ENCODE measurements at places on chromosomes 7 and 10.

DNA sequence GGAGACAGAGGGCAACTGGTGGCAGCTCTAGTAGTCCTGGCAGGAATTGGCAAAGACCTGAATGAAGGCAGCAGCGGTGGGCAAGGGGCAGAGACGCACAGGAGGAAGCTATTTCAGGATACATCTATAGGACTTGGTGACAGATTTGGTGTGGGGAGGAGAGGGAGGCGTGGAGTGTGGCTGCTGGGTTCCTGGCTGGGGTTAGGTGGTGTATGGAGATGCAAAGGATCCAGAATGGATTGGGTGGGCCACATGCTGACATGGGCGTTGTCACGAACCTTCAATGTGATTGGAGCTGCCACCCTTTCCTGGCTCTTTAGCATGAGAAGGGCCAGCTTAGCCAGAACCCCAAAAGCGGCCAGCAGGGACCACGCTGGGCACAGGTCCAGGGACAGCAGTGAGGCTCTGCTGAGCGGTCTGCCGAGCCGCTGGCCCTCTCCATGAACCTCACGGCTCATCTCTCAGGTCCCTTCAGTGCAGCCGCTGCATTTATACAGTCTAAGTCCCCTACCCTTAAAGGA, 10.2 kb upstream of the ADCY1 start:
- no peak for DNase-seq

DNA sequence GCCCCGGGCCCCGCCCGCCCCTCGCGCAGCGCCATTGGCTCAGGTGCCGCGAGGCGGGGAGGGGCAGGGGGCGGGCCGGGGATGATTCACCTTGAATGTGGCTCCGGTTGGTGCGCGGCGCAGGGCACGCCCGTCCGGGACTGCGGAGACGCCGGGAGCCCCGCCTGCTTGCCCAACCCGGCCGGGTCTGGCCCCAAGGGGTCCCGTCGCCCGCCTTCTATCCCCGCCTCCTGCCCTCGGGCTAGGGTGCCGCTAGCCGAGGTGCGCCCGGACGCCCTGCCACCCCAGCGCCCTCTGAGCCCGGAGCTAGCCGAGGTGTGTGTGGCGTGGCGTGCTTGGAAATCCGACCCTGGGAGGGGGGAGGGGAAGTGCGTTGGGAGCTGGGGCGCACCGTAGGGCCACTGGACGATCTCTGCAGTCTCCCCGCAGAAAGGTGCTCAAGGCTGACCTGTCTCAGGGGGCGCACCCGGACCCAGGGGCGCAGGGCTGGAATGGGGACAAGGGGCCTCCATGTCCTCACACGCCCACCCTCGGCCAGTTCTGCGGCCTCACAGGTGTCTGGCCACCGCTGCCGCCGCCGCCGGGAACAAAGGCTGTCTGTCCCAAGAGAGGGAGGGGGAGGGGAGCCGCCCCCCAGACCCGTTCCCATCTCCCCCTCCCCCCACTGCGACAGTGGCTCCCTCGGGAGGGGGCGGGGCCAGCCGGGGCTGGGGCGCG, 168.9 kb downstream of the NRF1 start:
- DNase-seq, result no peak

- DNase-seq, result no peak
These were observed 43.7 kb downstream of the ELFN1 start for GRCh38 chr7:1713502-1714484.

DNA sequence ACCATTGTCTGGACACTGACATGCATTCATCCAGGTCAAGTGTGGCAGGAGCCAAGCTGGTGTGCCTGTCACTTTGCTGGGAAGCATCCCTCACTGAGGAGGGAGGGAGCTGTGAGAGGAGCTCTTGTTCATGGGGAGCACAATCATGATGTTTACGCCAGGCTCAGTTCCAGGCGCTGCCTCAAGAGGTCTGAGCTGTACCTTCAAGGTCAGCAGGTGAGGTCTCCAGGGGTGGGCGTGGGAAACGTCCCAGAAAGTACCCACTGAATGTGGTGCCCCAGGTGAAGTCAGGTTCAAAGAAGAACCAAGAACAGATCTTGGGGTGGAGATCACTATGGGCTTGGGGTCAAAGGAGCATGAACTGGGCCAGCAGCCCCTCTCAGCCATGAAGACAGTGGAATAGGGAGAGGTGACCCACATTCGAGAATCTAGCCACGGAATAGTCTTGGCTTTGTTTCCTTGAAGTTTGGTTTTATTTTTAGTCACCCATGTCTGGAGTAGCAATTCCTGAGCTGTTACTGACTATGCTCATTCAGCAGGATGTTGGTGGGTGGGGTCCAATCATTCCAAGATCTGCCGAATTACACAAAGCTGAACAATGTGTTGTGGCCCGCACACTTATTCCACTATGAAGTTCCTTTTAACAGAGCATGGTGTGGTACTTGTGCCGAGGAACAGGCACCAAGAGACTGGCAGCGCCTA, 29.3 kb downstream of the NPS start:
- no peak for DNase-seq

GRCh38 chr10:92291616-92291865, 574 bp downstream of the MARCHF5 start:
- DNase-seq, result no peak

GRCh38 chr10:13673156-13673555, 86.4 kb downstream of the PRPF18 start:
- DNase-seq, result no peak

GRCh38 chr10:103881416-103882284, 26.3 kb upstream of the SH3PXD2A start:
- no peak for DNase-seq

GRCh38 chr10:93296151-93296550, 186.0 kb downstream of the MYOF start:
- DNase-seq, result no peak

DNA sequence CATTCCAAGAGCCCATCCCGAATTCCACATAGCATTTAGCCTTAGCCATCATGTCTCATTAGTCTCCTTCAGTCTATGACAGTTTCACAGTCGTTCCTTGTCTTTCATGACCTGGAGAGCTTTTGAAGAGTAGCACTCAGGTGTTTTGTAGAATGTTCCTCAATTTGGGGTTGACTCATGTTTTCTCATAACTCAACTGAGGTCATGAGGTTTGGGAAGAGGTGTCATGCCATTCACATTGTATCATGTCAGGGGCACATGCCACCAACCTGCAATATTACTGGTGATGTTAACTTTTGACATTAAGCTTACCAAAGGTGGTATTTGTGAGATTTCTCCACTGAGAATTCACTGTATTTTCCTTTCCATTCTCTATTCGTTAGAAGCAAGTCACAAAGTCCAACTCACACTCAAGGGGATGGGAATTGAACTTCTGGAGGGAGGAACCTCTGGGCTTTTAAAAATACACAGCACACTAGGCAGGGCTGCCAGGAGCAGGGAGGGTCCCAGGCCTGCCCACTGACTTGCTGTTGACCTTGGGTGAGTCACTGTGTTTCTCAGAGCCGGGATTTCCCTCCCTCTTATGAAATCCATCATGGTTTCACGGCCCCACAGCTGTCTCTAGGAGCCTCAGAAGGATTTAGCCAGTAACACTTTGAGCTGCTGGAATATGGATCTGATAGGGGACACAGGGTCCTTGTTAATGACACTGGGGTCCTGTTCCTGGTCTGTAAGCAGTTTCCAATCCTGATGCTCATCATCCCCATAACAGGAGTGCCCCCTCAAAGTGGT, 74.4 kb upstream of the TCF7L2 start:
- DNase-seq, result peak; percentile 8

DNA sequence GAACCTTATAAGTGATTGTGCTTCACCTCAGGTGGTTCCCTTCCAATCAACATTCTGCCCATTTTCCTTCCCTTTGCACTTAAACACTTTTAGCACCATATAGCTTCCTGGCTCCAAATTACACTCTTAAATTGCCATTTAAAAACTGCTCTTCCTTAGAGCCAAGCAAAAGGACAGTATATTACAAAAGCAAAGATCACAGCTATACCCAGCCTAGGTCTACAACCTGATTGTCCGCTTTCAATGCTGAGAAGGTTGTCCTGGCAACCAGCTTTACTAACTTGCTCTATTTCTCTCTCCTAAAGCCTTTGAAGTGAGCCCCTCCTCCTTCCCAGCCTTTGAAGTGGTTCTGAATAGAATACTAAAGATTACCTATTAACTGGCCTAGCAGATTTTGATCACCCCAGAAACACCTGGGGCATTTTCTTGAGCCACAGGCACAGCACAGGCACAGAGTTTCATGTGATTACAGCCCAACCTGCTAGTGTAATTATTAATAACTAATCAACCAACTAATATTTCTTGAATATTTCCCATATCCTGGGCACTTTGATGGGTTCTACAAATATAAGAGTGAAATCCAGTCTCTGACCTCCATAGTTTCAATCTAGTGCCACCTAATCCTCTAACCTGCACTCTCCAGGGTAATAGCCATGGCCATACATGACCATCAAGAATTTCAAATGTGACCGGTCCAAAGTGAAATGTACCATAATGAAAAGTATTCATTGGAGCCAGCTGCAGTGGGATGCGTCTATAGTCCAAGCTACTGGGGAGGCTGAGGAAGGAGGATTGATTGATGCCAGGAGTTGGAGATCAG, 63.6 kb upstream of the TRIM24 start:
- DNase-seq, result no peak

DNA sequence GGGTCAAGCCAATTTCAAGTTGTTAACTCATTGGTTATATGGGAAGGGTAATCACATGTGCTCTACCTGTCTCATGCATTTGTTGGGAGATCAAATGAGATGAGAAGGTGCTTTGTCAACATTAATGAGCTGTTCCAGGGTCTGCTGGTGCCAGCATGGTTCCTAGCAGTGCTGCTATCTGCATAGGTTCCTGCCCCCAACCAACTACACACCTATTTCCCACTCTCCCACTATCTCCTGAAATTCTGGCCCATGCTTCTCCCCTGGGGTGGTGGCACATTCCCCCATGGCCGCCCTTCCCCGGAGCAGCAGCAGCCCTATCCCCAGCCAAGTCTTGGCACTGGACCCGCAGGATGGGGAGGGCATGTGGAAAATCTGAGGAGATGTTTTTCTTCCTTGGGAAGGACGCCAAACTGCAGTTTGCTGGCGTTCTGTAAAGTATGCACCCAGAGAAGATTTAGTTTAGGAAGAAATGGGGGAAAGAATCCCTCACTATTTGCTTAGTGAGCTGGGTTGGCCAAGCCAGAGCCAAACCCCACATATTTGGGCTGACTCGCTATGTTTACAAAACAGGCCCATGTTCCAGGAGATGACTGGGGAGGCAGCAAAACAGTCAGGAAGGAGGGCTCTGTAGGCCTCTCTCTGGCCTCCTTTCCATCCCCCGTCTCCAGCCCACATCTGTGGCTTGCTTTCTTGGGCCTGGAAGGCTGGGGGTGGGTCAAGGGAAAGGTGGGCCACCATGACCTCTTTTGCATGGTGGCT, 42.5 kb downstream of the PPP1R3C start:
- DNase-seq, result peak; percentile 88

- DNase-seq, result no peak
These were observed 304.7 kb downstream of the CDK14 start for GRCh38 chr7:90900628-90901356.

DNA sequence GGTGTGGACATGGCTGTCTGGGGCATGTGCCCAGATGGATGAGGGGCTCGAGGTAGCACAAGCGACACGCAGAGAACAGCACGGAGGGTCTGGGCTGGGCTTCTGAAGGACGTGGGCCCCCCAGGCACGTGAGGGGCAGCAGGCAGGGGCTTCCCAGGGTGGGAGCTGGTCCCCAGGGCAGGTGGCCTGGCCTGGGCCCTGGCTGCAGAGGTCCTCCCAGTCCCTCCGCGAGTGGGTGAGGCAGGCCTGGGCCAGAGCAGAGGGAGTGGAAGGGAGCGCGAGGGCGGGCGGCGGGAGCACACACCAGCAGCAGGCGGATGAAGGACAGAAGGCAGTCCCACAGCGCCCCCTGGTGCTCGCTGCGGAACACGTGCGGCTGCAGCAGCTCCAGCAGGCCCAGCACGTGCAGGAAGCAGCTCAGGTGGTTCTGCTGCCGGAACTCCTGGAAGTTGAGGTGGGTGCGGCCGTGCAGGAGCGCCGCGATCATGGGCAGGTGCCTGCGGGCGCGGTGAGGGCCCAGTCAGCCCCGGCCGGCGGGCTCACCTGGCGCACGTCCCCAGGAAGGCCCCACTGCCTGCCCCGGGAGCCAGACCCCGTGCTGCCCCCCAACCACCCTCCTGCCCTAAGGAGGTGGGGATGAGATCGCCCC, 14.7 kb upstream of the MICALL2 start:
- peak; percentile 54 for DNase-seq

DNA sequence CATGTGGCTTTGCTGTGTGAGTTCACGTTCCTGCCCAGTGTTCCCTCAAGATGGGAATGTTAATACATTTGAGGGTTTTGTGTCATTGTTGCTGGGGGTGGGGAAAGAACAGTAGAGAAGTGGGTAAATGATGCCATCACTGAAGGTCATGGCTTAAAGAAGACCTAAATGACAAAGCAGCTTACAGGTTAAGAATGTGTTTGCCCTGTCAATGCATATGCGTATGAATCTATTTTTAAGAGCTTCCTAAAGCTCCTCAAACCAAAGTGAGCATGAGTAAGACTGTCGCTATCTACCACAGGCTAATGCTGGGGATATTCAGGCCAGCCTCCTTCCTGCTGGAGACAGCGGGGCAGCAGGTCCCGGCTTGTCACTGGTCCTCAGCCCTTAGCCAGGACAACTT, 162.9 kb downstream of the CREB5 start:
- no peak for DNase-seq

GRCh38 chr10:24929904-24930303, 22.5 kb downstream of the PRTFDC1 start:
- no peak for DNase-seq

GRCh38 chr7:98930921-98931320, 52.6 kb downstream of the TRRAP start:
- DNase-seq, result no peak

DNA sequence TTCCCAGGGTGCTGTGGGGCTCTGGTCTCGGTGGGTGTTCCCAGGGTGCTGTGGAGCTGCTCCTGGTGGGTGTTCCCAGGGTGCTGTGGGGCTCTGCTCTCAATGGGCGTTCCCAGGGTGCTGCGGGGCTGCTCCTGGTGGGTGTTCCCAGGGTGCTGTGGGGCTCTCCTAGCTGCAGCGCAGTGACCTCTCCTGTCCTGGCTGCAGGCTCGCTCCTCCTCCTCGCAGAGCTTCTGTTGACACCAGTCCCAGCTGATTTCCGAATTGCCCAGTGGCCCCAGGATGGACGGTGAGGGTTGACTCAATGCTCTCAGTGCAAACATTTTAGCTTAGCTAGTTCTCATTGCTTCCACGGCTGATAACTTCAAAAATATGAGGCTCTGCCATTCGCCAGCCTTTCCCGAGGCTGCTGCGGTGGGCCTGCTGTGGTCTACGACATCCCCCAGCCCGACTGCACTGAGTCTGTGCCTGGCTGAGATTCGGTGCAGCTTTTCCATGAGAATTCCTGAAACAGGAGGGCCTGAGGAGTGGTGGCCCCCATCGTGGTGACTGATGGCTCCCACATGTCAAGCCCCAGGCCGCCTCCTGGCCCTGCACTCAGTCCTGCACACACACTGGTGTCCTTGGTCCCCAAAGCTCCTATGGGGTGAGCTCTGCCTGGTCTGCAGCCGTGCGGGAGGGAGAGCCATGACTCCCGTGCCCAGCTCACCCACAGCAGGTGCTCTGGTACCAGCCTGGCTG, 58.3 kb upstream of the NKX6-2 start:
- no peak for DNase-seq

DNA sequence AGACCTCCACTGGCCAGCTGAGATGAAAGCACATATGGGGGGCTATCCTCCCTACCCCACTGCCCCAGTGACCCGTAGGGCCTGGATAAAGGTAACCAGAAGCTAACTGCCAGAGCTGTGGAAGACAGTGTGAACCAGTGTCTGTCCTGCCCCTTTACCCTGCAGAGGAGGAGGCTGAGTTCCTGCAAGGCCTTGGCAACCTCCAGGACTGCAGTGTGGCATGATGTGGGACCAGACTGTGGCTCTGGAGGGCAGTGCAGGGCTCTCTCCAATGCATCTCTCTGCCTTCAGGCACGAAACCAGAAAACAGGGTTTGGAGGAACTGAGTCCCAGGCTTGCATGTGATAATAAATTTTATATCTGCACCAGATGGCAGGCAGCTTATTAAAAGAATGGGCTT, 93.1 kb downstream of the EPC1 start:
- DNase-seq, result no peak
